Hepatocyte (in vitro differentiated cells): ENCODE measurements at places on chromosomes 13 and 19. TPM values are rescaled to one million over a fixed set of nuclear protein-coding genes. Genes with fewer than 3 reads are reported as not detected.

HCN2 gene
- total RNA-seq, result 0.30 and 0.44 TPM in 2 replicates

FXYD3 gene
- 225 and 235 TPM in 2 replicates for total RNA-seq

- DNase-seq, result no peak
- H3K27me3 ChIP-seq, result no peaks in the 10 kb centered on the region
- H3K36me3 ChIP-seq, result no peaks in the 10 kb centered on the region
- no peaks in the 10 kb centered on the region for H3K4me1 ChIP-seq
- no peak overlapping the region for H3K4me3 ChIP-seq
Measured at GRCh38 chr19:4816202-4816949, 15.1 kb downstream of the TICAM1 start.

GRCh38 chr19:17824339-17824738, 3.0 kb upstream of the INSL3 start:
- no peak for DNase-seq
- H3K4me3 ChIP-seq, result no peak overlapping the region
- H3K36me3 ChIP-seq, result no peaks in the 10 kb centered on the region
- no peaks in the 10 kb centered on the region for H3K4me1 ChIP-seq

GRCh38 chr13:32581177-32581786, 5.0 kb upstream of the PDS5B start:
- no peaks in the 10 kb centered on the region for H3K27me3 ChIP-seq
- no peak overlapping the region for H3K27ac ChIP-seq
- no peak overlapping the region for H3K4me3 ChIP-seq
- DNase-seq, result peak; percentile 47

DNA sequence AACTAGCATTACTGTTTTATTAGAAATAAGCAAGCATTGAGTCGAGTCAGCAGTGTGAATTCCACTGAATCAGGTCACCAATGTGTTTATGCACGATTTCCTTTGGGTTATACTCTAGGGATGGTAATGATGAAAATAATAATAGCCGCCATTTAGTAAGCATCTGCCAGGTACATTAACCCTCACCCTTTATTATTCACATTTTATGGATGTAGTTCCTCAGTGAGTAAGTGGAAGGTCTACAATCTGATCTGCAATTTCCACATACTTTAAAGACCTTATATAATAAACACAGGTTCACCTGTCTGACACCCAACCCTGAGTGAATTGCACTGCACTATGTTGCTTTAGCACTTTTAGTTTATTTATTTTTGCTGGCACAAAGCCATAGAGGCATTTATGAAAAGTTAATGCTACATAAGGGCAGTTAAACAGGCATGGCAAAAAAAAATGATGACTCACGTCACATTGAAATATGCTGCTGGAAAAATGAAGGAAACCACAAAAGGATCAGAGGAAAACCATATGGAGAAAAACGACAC, 122.4 kb downstream of the TRPC4 start:
- H3K27ac ChIP-seq, result no peak overlapping the region
- no peak overlapping the region for H3K4me3 ChIP-seq
- H3K36me3 ChIP-seq, result no peaks in the 10 kb centered on the region
- peak; percentile 9 for DNase-seq

- H3K4me3 ChIP-seq, result peak within 1 kb of the TSS; percentile 91
- peak within 1 kb of the TSS; percentile 96 for H3K27ac ChIP-seq
- H3K36me3 ChIP-seq, result no peaks in the 10 kb centered on the region
- H3K27me3 ChIP-seq, result no peaks in the 10 kb centered on the region
- H3K4me1 ChIP-seq, result peaks cover 35% of the 10 kb centered on the region
Measured at GRCh38 chr19:46860846-46861690, at the start of gene ARHGAP35. ARHGAP35 (plus strand) TSS chr19:46860997; CDS start chr19:46918676, 57,679 bp downstream.

DNA sequence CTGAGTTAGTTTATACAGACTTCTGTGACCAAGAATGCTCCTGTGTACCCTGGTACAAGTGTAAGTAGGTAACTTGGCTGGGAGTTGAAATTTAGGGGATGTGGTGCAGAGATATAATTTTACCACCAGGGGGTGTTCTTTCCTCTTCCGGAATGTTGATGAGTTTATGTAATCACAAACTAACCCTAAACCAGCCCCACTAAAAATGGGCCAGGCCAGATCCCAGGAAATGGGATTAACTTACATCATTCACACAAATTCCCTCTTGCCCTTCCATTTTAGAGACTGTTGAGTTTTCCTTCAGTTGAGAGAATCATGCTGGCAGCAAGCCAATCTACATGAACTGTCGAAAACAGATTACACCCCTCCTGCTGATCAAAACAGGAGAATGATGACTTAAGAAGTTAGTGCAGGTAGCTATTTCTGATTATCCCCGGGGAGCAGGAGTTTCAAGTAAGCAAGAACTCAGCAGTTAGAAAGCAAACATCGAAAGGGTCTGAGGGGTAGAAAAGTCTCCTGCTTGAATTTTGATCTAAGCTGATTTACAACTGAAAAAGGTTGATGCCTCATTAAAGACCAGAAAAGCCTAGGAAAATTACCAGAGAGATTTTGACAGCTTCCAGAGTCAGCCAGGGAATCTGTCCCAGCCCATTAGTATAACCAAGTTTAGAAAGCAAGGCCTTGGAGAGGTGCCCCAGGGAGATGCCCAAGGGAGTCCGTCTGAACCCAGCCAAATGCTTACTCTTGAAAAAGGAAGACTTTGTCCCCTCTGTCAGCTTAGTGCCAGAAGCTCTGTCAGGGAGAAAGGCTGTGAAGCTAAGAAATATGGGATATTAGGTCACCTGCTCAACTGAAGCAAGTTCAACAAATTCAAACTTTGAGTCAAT, 32.3 kb upstream of the MED4 start:
- peaks cover 8% of the 10 kb centered on the region for H3K4me1 ChIP-seq
- DNase-seq, result peak; percentile 76
- H3K4me3 ChIP-seq, result no peak overlapping the region
- peak overlapping the region; percentile 49 for H3K27ac ChIP-seq
- H3K27me3 ChIP-seq, result no peaks in the 10 kb centered on the region

- no peaks in the 10 kb centered on the region for H3K27me3 ChIP-seq
- no peak overlapping the region for H3K4me3 ChIP-seq
- DNase-seq, result no peak
- no peaks in the 10 kb centered on the region for H3K4me1 ChIP-seq
Measured at GRCh38 chr13:89205856-89206520, 1534.8 kb downstream of the SLITRK5 start.

DNA sequence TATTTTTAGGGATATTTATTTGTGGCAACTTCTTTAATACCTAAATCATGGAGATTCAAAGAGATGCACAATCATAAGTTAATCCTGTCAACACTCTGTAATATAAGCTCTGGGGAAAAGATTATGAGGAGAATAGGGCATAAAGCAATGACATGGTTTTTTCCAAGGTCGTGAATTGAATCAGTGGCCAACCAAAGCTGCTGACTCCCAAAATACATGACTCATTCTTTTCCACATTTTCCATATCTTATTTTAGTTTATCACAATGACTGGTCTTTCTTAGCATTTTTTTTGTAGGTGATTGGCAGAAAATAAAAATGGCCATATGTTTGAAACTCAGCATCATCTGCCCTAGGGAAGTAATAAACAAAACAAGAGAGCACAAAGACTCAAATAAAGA, 28.5 kb upstream of the RBM26 start:
- DNase-seq, result no peak
- H3K4me1 ChIP-seq, result no peaks in the 10 kb centered on the region
- H3K36me3 ChIP-seq, result no peaks in the 10 kb centered on the region

GRCh38 chr13:30292325-30292724, 15.0 kb downstream of the KATNAL1 start:
- H3K27me3 ChIP-seq, result no peaks in the 10 kb centered on the region
- DNase-seq, result peak; percentile 7
- H3K4me1 ChIP-seq, result no peaks in the 10 kb centered on the region
- no peaks in the 10 kb centered on the region for H3K36me3 ChIP-seq

DNA sequence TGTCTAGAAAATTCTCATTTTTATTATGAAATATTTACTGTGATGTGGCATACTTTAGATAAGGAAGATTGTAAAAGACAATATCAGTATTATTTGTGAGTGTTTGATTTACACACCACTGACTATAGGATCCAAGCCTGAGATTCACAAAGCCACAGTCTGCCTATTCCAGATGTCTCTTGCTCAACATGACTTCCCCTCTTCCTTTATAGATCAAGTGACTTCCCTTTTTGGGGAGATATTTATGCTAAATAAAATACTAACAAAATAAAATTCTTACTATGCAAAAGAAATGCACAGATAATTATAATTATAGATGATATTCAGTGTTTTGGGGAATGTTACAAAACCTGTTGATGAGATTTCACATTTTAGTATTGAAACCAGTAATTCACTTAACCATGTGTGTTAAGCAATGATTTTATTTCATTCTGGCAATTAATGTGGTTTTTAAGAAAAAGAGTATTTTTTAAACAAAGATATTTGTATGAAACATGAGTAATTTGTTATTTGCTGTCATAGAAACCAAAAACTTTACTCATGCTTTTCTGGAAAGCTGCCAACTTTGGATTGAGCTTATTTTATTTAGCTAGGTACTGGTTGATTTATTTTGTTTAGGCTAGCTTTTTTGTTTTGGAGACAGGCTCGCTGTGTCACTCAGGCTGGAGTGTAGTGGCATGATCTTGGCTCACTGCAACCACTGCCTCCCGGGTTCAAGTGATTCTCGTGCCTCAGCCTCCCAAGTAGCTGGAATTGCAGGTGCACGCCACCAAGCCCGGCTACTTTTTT, 13.7 kb upstream of the GPR183 start:
- no peak overlapping the region for H3K4me3 ChIP-seq
- peaks cover 6% of the 10 kb centered on the region for H3K4me1 ChIP-seq
- no peaks in the 10 kb centered on the region for H3K27me3 ChIP-seq
- H3K27ac ChIP-seq, result no peak overlapping the region

DNA sequence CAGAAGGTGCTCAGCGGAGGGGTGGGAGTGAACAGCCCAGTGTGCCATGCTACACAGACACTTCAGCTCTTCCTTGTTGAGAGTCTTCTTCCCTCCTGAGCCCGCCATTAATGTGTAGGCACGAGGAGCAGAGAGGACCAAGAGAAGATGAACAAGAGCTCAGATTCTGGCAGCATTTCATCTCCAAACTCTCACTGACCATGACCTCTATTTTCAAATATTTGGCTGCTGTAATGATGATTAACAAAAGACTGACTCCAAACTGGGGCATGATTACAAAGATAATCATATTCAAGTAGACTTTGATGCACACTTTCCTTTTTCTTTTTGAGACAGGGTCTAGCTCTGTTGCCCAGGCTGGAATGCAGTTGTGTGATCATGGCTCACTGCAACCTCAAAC, 236.5 kb downstream of the DCLK1 start:
- H3K4me1 ChIP-seq, result no peaks in the 10 kb centered on the region
- DNase-seq, result no peak
- no peaks in the 10 kb centered on the region for H3K27me3 ChIP-seq
- no peak overlapping the region for H3K27ac ChIP-seq
- H3K36me3 ChIP-seq, result no peaks in the 10 kb centered on the region

GRCh38 chr13:97802213-97802612, 151.3 kb upstream of the IPO5 start:
- H3K27ac ChIP-seq, result no peak overlapping the region
- no peaks in the 10 kb centered on the region for H3K36me3 ChIP-seq
- no peaks in the 10 kb centered on the region for H3K4me1 ChIP-seq
- H3K27me3 ChIP-seq, result no peaks in the 10 kb centered on the region
- no peak for DNase-seq

- no peaks in the 10 kb centered on the region for H3K36me3 ChIP-seq
- H3K4me1 ChIP-seq, result peaks cover 26% of the 10 kb centered on the region
- H3K27ac ChIP-seq, result no peak overlapping the region
- no peaks in the 10 kb centered on the region for H3K27me3 ChIP-seq
- no peak overlapping the region for H3K4me3 ChIP-seq
Measured at GRCh38 chr19:11191273-11191755, 6.0 kb downstream of the KANK2 start.

- H3K27me3 ChIP-seq, result no peaks in the 10 kb centered on the region
- no peak for DNase-seq
Measured at GRCh38 chr13:81781471-81781870, 1440.5 kb upstream of the SPRY2 start.

DNA sequence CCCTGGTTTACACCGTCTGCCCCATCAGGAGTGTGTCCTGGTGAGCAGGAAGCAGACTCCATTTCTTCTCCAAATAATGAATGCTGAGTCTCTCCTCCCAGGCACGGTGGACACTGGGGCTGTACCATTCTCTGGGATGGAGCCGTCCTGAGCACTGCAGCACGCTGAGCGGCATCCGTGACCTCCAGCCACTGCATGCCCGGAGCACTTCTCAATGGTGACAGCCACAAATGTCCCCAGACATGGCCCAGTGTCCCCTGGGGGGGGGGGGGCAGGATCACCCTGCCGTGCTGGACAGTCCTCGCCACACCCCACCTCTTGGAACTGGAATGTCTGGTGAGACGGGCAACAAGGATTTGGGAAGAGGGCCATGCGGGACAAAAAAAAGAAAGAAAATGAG, 37.4 kb downstream of the GNG7 start:
- H3K36me3 ChIP-seq, result no peaks in the 10 kb centered on the region
- no peak overlapping the region for H3K4me3 ChIP-seq
- no peaks in the 10 kb centered on the region for H3K27me3 ChIP-seq
- H3K4me1 ChIP-seq, result no peaks in the 10 kb centered on the region
